Bronchial smooth muscle cell (primary cell): ENCODE measurements at places on chromosomes 3 and 15. TPM values are rescaled to one million over a fixed set of nuclear protein-coding genes. Genes with fewer than 3 reads are reported as not detected.

Gene CP
- 0.52 TPM in 1 of 2 replicates, not detected in the other for total RNA-seq

Gene NPAP1
- total RNA-seq, result under 0.01 TPM in 1 of 2 replicates, not detected in the other

Gene CADPS
- total RNA-seq, result 2.4 and 19.2 TPM in 2 replicates

Gene GHRL
- not detected in 2 replicates for total RNA-seq

Gene GP5
- total RNA-seq, result under 0.01 and 0.09 TPM in 2 replicates
